ENCODE measurements at places on chromosomes 5 and 9. TPM values are rescaled to one million over a fixed set of nuclear protein-coding genes. Genes with fewer than 3 reads are reported as not detected.

CTXN3 gene
- not detected for total RNA-seq

ORM2 gene
- total RNA-seq = not detected

NRG2 gene
- total RNA-seq = 1.8 TPM

SH3PXD2B gene
- 9.8 TPM for total RNA-seq

IL9 gene
- total RNA-seq = not detected

- no peak overlapping the region for H3K4me3 ChIP-seq
- H3K27me3 ChIP-seq = no peaks in the 10 kb centered on the region
- 0 out of 2 replicates have a peak, but pooled peaks cover 4% of the 10 kb centered on the region for H3K4me1 ChIP-seq
- no peak for DNase-seq
- H3K36me3 ChIP-seq = no peaks in the 10 kb centered on the region
Measured at GRCh38 chr5:132181011-132181629, 46.5 kb downstream of the P4HA2 start.

DNA sequence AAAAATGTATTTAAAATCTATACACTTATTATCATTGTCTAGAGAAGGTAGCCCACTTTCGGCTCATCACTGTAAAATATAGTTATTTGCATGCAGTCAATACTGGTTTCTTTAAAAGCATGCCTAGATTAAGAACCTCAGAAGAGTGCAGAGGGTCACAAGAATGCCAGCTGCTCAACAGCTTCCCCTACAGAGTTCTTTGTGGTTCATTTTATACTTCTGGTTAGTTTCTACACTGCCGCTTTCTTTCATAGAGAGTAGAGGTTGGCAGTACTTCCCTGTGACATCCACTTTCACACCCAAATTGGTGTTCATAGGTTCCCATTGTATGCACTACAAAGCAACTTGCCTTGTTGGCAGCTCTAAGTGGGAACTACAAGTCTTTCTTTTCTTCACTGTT is 137.3 kb downstream of the KIAA0825 start:
- no peak for DNase-seq
- no peak overlapping the region for H3K27ac ChIP-seq
- H3K27me3 ChIP-seq = no peaks in the 10 kb centered on the region
- no peaks in the 10 kb centered on the region for H3K4me1 ChIP-seq

GRCh38 chr5:147628058-147628895 is 118.4 kb upstream of the DPYSL3 start:
- H3K4me1 ChIP-seq = no peaks in the 10 kb centered on the region
- no peaks in the 10 kb centered on the region for H3K27me3 ChIP-seq
- no peaks in the 10 kb centered on the region for H3K36me3 ChIP-seq
- no peak overlapping the region for H3K4me3 ChIP-seq

DNA sequence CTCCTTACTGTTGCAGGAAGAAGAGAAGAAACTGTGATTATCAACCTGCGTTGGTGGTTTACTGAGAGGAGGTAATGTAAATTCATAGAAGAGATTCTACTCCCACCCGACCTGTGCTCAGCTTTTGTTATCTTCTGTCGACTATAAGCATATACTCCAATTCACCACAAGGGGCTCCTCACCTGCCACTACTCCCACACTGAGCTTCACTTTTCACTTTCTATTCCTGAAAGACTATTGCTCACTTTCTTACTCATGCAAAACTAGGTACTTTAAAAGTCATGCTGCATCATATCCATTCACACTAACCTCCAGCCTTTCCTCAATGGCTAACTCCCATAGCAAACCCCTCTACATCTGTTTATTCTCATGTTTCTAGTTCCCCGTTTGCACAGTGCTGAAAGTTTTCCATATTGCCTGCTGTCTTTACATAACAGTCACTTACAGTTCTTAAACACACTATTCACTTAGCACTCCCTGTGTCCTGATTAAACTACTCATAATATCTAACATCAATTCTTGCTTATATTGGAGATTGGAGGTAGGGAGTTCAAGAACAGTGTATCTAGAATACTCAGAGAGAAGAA is 1062.6 kb downstream of the NR2F1-AS1 start:
- no peak overlapping the region for H3K4me3 ChIP-seq
- H3K4me1 ChIP-seq = no peaks in the 10 kb centered on the region
- H3K36me3 ChIP-seq = no peaks in the 10 kb centered on the region
- DNase-seq = peak; percentile 58
- H3K27ac ChIP-seq = no peak overlapping the region
- no peaks in the 10 kb centered on the region for H3K27me3 ChIP-seq

DNA sequence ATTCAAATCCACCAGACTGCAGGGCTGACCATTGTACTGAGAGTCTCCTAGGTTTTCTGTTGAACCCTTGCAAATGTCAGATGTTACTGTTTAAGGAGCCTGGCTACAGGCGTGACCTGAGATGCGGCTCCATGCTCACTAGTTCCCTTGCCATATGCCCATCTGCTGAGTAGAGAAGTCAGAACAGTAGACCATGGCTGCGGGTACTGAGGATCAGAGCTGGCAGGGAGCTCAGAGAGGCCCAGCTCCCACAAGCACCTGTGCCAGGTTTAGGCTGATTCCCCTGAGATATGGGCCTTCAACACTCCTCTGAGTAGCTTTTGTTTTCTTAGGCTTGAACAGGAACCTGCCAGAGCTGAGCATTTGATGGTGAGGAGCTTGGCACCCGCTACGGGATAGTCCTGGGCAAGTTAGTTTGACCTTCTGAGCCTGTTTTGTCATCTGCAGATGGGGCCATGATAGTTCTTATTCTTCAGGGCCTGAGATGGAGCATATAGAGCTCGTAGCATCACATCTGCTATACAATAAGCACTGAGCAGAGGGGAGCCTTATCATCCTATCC is 83.7 kb downstream of the BOD1 start:
- peaks cover 6% of the 10 kb centered on the region for H3K4me1 ChIP-seq
- H3K27me3 ChIP-seq = no peaks in the 10 kb centered on the region
- DNase-seq = no peak
- no peak overlapping the region for H3K4me3 ChIP-seq

DNA sequence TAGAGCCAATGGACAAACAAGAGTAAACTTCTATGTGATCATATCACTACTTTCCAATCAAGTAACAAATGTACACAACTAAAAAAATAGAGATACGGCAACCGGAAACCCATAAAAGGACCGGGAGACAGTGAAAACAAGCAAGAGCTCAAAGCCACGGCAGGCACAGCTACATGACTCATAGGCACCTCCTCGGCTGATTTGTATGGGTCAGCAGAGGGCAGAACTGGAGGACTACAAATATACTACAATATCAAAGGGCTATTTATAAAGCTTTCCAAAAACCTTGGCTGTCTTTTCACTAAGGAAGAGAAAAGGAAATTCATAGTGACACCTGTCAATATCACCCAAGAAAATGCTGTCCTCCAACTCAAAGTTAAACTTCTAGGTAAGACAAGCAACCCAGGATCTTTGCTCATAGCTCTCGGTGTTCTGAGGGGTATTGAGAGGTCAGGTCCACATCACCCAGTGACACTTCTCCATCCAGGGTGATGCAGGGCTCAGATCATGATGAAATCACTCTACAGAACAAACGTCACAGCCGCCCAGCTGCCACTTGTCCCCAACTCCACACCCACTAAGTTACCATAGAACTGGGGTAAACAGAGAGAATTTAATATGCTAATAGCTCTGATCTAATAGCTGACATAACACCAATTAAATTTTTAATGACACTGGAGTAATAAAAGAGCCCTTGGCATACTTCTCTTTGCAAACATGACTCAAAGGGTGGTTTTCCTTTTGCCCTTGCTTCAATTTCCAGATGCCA is 41.3 kb downstream of the PFDN1 start:
- H3K27me3 ChIP-seq = no peaks in the 10 kb centered on the region
- peaks cover 26% of the 10 kb centered on the region for H3K4me1 ChIP-seq
- peak overlapping the region; percentile 87 for H3K27ac ChIP-seq
- peak; percentile 86 for DNase-seq

DNA sequence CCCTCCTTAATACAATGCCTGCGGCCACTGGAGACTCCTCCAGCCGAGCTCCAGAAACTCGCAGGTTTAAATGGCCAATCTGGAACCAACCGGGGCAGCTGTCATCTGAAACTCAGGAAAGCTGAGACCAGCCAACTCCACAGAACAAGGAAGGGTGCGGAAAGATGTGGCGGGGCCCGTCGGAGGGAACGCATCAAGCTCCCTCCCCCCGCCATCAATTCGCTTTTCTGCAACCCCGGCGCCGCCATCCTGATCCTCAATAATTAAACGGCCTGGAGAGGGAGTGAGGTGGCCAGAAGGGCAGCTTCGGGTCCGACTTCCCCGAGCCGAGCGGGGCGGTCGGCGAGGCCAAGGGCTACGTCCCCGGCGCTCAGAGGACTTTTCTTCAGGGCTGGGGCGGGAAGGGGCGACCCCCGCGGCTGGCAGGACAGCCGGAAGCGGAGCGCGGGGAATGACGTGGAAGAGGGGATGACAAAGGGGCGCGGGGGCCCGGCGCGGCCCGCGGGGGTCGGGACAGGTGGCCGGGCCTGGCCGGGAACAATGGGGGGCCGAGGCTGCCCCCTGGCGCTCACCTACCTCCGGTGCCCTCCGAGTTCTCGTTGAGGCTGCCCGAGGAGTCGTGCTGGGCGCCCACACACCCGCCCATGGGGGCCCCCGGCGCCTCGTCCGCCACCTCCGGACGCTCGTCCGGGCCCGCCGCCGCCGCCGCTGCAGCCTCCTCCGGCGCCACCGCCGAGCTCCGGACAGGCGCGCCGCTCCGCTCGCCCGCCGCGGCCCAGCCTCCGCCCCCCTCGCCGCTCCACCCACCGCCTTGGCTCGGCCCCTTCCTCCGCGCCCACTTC is at the start of gene UBTD2:
Gene UBTD2, minus strand, starts transcription at position 745 of the 842 bp plus-strand sequence. Its CDS starts 99 bp downstream, at position 646.
- H3K27me3 ChIP-seq = no peaks in the 10 kb centered on the region
- H3K4me3 ChIP-seq = peak within 1 kb of the TSS; percentile 97
- no peaks in the 10 kb centered on the region for H3K36me3 ChIP-seq
- peaks cover 21% of the 10 kb centered on the region for H3K4me1 ChIP-seq

DNA sequence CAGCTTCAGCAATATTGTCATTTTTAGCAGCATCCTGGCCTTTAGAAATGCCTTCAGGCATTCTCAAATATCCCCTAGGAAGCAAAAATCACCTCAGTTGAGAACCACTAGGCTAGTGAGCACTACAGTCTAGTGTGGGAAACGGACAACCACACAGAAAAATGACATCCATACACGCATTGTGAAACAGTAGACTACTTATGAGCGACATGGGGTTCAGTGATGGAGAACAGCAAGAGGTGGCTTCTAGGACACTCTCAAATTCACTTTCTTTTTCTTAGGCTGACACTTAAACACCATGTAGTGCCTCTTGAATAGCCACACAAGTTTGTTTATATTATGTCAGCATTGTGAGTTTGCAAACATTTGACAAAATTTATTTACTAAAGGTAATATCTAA is 203.0 kb downstream of the KDM4C start:
- H3K27ac ChIP-seq = no peak overlapping the region
- H3K27me3 ChIP-seq = no peaks in the 10 kb centered on the region
- no peak overlapping the region for H3K4me3 ChIP-seq
- no peaks in the 10 kb centered on the region for H3K36me3 ChIP-seq
- no peaks in the 10 kb centered on the region for H3K4me1 ChIP-seq

DNA sequence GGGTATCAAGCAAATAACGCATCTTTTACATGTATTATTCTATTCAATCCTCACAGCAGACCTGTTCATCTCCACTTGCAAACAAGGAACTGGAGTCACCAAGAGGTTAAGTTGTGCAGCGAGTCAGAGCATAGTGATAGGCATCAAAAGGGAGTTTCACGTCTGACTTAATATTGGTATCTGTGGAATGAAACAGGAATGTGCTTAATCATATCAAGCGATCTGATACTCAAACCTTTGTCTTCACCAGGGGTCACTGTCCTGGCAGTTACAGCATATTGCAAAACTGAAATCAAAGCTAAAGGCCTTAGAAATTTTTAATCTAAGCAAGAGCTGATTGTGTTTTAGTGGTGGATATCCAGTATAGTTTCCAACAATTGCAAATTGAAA is 271.6 kb downstream of the PLK2 start:
- 0 out of 2 replicates have a peak overlapping the region, but pooled peaks have one; percentile 0 for H3K4me3 ChIP-seq
- H3K36me3 ChIP-seq = no peaks in the 10 kb centered on the region
- peak overlapping the region; percentile 64 for H3K27ac ChIP-seq
- no peaks in the 10 kb centered on the region for H3K27me3 ChIP-seq
- peaks cover 84% of the 10 kb centered on the region for H3K4me1 ChIP-seq

DNA sequence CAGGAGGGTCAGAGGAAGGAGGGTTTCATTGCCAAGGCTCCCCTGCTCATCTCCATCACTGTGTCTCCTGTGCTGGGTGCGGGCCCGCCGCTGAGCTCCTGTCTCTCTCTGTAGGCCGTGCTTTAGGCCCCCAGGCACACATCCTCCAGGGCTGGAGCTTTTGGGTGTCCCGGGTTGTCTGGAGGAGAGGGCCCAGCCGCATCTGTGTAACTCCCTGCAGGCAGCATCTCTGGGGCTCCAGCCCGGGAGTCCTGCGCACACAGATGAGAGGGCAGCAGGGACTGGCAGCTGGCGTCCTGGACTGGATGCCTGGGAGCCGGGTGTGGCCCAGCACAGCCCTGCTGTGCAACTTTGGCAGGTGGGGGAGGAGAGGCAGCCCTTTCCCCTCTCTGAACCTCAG is 40.2 kb downstream of the LRSAM1 start:
- H3K4me1 ChIP-seq = peaks cover 10% of the 10 kb centered on the region
- H3K27ac ChIP-seq = no peak overlapping the region
- H3K36me3 ChIP-seq = no peaks in the 10 kb centered on the region
- H3K4me3 ChIP-seq = no peak overlapping the region
- DNase-seq = no peak

DNA sequence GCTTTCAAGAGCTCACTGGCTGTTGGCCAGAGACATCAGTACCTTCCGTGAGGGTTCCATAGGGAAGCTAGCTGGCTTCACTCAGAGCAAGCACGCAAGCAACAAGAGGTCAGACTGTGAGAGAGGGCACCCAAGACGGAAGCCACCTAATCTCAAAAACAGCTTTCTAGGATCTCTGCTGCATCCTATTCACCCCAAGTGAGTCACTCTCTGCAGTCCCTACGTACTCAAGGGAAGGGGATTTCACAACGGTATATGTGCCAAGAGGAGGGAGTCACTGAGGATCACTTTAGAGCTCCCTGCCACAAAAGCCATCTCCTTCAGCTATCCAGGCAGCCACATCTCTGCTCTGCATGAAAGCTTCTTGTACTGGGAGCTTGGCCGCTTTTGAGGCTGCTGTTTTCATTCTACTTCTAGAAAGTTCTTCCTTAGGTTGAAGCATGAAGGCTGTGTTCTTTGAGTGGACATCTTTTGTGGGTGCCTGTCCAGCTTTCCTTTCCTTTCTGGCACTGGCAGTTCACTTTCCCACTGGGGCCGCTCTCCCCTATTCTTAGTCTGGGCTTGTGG is 249.5 kb downstream of the MAN2A1 start:
- peak; percentile 77 for DNase-seq
- no peak overlapping the region for H3K4me3 ChIP-seq
- H3K27ac ChIP-seq = peak overlapping the region; percentile 29
- peaks cover 22% of the 10 kb centered on the region for H3K4me1 ChIP-seq

GRCh38 chr5:16464664-16465543 is 696 bp downstream of the ZNF622 start:
- H3K4me3 ChIP-seq = peak overlapping the region; percentile 80
- H3K27ac ChIP-seq = no peak overlapping the region
- H3K36me3 ChIP-seq = peaks cover 37% of the 10 kb centered on the region
- no peak for DNase-seq
- no peaks in the 10 kb centered on the region for H3K27me3 ChIP-seq

All from PC-3 (cell line).